ENCODE measurements at places on chromosomes 3 and 15.

DNA sequence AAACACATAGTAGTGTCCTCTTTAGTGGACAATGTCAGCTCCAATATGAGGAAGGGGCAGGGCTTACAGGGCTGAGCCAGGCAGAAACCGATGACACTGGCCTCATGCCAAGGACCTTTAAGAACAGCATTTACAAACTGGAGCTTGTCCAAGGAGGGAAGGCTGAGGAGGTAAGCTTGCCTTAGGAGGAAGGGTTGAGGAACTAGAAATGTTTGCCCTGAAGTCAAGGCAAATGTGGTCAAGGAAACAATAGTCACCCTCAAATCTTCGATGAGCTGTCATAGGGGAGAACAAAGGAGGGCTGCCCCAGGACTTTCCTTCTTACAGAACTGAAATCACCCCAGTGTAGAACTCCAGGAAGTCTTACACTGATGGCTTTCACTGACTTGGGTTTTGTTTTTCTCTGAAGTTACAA, 136.4 kb downstream of the LIPC start:
- H3K27ac ChIP-seq, result no peak overlapping the region
- peak; percentile 22 for DNase-seq
- H3K4me1 ChIP-seq, result peaks cover 6% of the 10 kb centered on the region
- no peak overlapping the region for H3K4me3 ChIP-seq
- no peaks in the 10 kb centered on the region for H3K27me3 ChIP-seq
- no peaks in the 10 kb centered on the region for H3K36me3 ChIP-seq

- peaks cover 20% of the 10 kb centered on the region for H3K4me1 ChIP-seq
- H3K27me3 ChIP-seq, result no peaks in the 10 kb centered on the region
- peak; percentile 45 for DNase-seq
- no peak overlapping the region for H3K27ac ChIP-seq
These were observed 31.8 kb upstream of the KLHL6 start for GRCh38 chr3:183587336-183587735.

DNA sequence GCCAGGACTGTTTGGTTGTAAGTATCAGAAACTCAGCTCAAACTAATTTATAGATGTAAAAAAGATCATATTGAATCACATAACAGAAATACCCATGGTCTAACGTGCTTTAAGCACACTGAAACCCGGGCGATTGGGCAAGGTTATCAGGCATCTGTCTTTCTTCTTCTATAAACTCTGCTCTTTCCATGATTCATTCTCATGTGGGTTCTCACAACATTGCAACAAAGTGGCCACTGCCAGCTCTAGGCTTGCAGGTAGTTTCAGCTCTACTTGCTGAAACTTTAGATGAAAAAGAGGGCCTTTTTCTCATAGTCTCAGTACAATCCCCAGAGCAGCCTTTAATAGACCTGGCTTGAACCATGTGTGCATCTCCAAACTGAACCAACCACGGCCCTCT, 456.1 kb downstream of the MFSD1 start:
- no peaks in the 10 kb centered on the region for H3K36me3 ChIP-seq
- no peak overlapping the region for H3K27ac ChIP-seq
- no peak for DNase-seq
- H3K4me1 ChIP-seq, result no peaks in the 10 kb centered on the region

- no peak for DNase-seq
- H3K27ac ChIP-seq, result no peak overlapping the region
- no peaks in the 10 kb centered on the region for H3K36me3 ChIP-seq
- H3K27me3 ChIP-seq, result no peaks in the 10 kb centered on the region
- peaks cover 28% of the 10 kb centered on the region for H3K4me1 ChIP-seq
These were observed 22.4 kb downstream of the LIPC start for GRCh38 chr15:58453931-58454793.

- H3K27me3 ChIP-seq, result no peaks in the 10 kb centered on the region
- H3K27ac ChIP-seq, result peak overlapping the region; percentile 65
- DNase-seq, result no peak
- H3K4me1 ChIP-seq, result peaks cover 21% of the 10 kb centered on the region
These were observed 60.5 kb downstream of the SEC22A start for GRCh38 chr3:123262226-123262625.

GRCh38 chr3:195208183-195208582, 62.8 kb downstream of the XXYLT1 start:
- H3K36me3 ChIP-seq, result no peaks in the 10 kb centered on the region
- H3K27me3 ChIP-seq, result peaks cover 5% of the 10 kb centered on the region
- H3K4me1 ChIP-seq, result peaks cover 17% of the 10 kb centered on the region
- DNase-seq, result peak; percentile 94
- peak overlapping the region; percentile 6 for H3K27ac ChIP-seq

DNA sequence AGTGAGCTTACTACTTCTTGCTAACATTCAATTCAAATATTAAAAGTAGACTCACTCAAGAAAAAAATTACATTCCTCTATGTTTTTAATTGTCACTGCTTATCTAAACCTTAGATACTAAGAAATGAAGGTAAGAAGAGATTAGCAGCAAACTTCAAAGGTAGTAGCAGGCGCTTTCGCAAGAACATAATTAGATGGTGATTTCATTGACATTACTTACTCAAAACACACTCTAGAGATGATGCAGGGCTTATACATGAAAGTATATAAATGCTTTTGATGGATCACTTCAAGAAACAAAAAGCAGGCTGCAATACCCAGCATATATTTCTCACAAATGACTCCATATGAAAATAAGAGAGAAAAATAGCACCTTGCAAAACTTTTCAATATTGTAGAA, 86.8 kb downstream of the FSIP1 start:
- H3K27me3 ChIP-seq, result no peaks in the 10 kb centered on the region
- DNase-seq, result no peak
- H3K27ac ChIP-seq, result no peak overlapping the region
- no peaks in the 10 kb centered on the region for H3K36me3 ChIP-seq

DNA sequence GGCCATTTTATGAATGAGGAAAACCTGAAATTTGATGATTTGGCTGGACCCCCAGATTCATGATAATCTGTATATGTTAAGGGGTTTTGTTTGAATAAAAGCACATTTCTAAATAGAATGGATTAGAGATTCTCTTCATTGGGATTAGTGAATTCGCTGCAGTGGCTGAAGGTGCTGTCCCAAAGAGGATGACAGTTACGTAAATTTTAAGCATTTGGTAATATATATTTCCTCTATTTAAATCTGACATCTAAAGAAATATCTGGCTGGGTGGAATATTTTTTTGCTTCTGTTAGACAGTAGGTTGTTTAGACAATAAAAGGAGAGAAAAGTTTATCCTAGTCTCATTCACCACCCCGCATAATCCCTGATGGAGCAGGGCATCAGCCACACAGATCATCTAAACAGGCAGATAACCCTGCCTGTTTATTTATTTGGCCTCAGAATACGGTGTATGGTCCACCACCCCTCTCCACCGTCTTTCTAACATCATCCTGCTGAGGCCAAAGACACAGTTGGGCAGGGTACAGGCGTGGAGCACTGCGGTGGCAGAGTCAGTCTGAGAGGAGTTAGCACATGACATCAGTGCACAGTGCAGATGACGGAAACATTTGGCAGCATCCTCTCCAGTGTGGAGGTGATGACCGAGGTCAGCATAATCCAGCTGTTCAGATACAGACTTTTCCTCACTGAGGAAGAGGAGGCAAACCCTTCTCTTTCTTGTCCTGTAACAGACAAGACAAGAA, 20.4 kb upstream of the NFKBIZ start:
- H3K36me3 ChIP-seq, result no peaks in the 10 kb centered on the region
- DNase-seq, result no peak

DNA sequence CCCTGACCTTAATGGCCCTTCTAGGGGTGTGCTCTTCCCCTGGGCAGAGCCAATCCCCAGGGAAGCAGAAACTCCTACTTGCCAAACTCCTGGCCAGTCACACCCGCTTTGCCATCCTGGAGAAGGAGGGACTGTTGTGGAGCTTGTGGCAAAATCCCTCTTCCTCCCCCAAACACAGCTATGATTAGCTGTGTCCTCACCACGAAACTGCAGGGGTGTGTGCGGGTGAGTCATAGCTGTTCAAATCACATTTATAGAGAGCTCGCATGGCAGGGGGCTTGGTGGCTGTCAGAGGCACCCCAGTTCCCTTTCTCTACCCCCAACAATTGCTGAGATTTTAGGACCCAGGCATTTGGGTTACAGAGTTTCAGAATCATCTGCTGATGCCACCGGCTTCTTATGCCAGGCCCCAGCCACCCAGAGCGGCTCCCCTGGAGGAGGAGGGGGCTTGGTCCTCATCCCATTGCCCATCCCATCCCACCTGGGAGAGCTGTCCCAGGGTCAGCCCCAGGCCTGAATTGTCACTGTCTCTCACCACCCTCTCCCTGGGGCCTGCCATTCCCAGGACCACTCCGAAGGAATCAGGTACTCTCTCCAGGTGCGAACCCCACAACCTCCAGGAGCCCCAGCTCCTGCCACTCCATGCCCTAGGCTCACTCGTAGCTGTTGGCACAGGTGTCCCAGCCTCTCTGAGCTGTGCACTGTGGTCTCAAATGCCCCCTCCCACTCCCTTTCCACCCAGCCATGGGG, 28.8 kb upstream of the MAGEF1 start:
- no peak for DNase-seq
- no peaks in the 10 kb centered on the region for H3K4me1 ChIP-seq
- H3K4me3 ChIP-seq, result no peak overlapping the region
- H3K36me3 ChIP-seq, result no peaks in the 10 kb centered on the region
- H3K27me3 ChIP-seq, result no peaks in the 10 kb centered on the region

- no peaks in the 10 kb centered on the region for H3K36me3 ChIP-seq
- H3K27ac ChIP-seq, result no peak overlapping the region
- H3K4me1 ChIP-seq, result no peaks in the 10 kb centered on the region
- H3K4me3 ChIP-seq, result no peak overlapping the region
These were observed 205.0 kb downstream of the RPLP1 start for GRCh38 chr15:69657626-69658025.

- H3K4me3 ChIP-seq, result no peak overlapping the region
- no peaks in the 10 kb centered on the region for H3K27me3 ChIP-seq
- no peaks in the 10 kb centered on the region for H3K36me3 ChIP-seq
- no peaks in the 10 kb centered on the region for H3K4me1 ChIP-seq
These were observed 19.4 kb upstream of the BCL2A1 start for GRCh38 chr15:79990280-79990996.

DNA sequence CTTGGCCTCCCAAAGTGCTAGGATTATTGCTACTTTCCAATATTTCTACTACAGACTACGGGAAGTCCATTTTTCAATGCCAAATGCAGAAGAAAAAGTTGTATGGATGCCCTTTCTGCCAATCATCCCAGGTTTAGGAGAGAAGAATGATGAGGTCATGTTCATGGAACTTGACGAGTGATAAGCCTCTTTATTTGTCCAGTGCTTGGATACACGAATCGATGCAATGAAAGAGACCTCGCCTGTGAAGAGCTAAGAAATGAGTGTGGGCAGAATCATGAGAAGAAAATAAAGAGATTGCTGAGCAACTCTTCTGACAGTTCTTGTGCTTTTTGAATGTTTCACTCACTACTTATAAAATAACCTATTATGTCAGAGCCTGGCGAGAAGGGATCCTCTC, 996 bp upstream of the SLC28A1 start:
- DNase-seq, result no peak
- no peaks in the 10 kb centered on the region for H3K36me3 ChIP-seq
- no peaks in the 10 kb centered on the region for H3K27me3 ChIP-seq
- no peak overlapping the region for H3K27ac ChIP-seq
- H3K4me1 ChIP-seq, result no peaks in the 10 kb centered on the region

DNA sequence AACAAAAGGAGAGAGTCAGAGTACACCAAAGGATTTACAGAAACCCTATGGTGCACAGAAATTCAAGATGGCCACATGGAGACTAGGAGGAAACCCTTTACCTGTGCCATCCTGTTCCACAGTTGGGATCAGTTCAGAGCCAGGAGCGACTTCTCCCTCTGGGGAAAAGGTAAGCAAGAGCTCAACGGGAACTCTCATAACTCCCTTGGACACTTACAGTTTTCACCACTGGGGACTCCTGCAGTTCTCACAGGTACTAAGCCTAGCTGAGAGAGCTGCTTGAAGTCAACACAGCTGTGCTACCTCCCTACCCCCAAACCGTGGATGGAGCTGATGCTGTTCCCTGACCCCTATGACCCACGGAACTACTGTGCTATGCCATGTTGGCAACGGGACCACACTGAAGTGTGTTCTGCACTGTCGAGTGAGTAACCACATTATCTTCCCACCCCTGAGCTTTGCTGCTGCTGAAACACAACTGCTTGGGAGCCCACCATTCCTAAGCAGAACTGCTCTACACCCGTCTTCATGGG, 606.8 kb downstream of the GBE1 start:
- H3K36me3 ChIP-seq, result no peaks in the 10 kb centered on the region
- DNase-seq, result no peak
- H3K4me3 ChIP-seq, result no peak overlapping the region
- H3K4me1 ChIP-seq, result no peaks in the 10 kb centered on the region
- H3K27ac ChIP-seq, result no peak overlapping the region

DNA sequence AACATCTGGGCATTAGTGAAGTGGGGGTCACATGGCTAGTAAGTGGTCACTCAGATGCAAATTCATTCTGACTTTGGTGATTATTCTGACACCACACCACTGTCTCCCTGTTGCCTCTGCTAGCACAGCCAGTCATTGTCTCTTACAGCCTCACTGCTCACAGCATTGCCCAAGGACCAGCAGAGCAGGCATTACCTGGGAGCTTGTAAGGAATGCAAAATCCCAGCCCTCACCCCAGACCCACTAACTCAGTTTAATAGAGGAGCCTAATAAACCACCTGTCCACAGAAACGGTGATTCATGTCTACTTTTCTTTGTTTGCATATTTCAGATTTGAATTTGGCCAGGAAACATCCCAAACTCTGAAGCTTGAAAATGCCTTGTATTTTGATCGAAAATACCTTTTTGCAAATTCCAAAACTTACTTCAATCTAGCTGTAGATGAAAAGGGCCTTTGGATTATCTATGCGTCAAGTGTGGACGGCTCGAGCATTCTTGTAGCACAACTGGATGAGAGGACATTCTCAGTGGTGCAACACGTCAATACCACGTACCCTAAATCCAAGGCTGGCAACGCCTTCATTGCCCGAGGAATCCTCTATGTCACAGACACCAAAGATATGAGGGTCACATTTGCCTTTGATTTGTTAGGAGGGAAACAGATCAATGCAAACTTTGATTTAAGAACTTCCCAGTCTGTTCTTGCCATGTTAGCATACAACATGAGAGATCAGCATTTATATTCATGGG, 62.7 kb downstream of the GLDN start:
- no peak for DNase-seq
- H3K27me3 ChIP-seq, result no peaks in the 10 kb centered on the region
- H3K27ac ChIP-seq, result no peak overlapping the region
- H3K36me3 ChIP-seq, result no peaks in the 10 kb centered on the region

- H3K4me1 ChIP-seq, result no peaks in the 10 kb centered on the region
- no peak for DNase-seq
- no peak overlapping the region for H3K27ac ChIP-seq
- no peak overlapping the region for H3K4me3 ChIP-seq
These were observed 69.9 kb upstream of the TUSC7 start for GRCh38 chr3:116639641-116640040.

DNA sequence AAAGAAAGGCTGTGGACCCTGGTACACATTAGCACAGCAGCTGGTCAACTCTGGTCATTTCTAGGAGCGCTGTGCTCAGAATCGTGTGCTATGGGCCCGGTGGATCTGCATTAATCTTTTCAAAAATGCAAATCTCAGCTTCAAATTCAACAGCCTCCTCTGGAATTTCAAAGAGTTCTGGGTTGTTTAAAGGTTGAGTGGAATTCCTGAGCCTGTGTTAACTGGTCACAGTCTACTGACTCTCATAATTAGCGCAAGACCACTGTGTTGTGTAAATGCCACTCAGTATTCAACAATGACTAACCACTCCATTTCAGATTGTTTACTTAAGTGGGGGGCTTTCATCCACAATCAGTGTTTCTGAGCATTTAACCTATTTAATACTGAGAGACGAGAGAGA, 2.7 kb upstream of the ARNT2 start:
- DNase-seq, result no peak
- no peak overlapping the region for H3K4me3 ChIP-seq
- H3K27ac ChIP-seq, result no peak overlapping the region
- no peaks in the 10 kb centered on the region for H3K36me3 ChIP-seq
- H3K27me3 ChIP-seq, result no peaks in the 10 kb centered on the region
- no peaks in the 10 kb centered on the region for H3K4me1 ChIP-seq
